ENCODE measurements at places on chromosomes 16 and 17.
A peak's percentile ranks its signal among the peaks of the same experiment; 100 is the strongest.

DNA sequence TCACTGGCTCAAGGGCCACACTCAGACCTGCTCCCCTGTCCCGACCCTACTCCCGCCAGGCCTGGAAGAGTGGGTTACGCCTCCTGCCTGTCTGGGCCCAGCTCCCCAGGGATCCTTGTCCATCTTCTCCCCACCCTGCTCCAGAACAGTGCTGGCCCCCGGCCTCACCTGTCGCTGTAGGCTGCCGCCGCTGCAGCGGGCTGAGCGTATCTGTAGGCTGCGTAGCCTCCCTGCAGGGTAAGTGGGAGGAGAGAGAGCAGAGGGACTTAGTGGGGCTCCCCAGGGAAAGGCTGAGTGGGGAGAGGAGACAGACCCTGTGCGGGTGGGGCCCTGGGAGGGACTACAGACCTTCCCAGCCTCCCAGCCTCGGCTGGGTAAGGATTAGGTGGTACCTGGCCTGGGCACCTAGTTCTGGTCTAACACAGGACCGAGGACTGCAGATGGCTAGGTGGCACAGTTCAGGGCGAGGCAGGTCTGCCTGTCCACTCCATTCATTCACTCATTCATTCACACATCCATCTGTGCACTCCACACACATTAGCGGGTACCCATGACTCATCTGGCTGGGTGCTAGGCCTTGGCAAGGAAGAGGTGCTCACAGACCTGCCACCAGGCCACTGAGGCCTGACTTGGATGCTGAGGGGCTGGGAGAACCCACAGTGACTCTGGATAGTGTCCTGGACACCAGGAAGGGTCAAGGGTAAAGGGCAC, 20.9 kb downstream of the ENGASE start:
- DNase-seq: no peak

- no peak for DNase-seq
These were observed 29.8 kb upstream of the HS3ST3A1 start for GRCh38 chr17:13631529-13631928.

GRCh38 chr16:51565184-51565583, 414.1 kb upstream of the SALL1 start:
- no peak for DNase-seq

DNA sequence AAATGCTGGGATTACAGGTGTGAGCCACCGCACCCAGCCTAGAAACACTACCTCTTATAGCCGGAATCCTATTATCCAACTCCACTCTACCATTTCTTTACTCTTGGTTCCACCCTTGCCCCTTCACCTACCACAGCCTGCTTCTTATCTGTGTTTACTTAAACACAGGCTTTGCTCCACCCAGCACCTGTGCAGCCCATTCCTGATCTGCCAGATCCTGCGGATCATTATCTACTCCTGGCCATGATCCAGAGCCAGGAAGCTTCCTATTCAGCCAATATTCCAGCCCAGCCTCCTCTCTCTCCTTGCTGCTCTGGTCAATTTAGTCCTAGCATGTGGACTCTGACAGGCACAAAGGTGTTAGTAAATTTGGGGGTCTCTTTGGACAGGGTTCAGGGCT, 98.8 kb upstream of the MED13 start:
- DNase-seq: no peak

DNA sequence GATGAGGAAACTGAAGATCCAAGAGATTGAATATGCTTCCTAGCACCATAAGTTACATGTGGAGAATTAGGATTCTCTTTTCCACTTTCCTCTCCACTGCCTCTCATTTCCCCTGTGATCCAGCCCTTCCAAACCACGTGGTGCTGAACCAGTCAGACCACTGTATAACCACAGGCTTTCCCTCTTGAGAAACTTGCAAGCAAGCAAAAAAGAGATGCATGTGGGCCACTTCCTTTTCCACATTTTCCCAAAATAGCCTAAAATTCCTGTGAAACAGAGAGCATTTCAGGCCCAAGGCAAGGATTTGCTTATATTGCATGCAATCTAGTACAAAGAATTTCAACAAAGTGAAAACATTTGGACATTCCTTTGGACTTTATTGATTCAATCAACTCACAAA, 59.3 kb upstream of the KSR1 start:
- DNase-seq: no peak

DNA sequence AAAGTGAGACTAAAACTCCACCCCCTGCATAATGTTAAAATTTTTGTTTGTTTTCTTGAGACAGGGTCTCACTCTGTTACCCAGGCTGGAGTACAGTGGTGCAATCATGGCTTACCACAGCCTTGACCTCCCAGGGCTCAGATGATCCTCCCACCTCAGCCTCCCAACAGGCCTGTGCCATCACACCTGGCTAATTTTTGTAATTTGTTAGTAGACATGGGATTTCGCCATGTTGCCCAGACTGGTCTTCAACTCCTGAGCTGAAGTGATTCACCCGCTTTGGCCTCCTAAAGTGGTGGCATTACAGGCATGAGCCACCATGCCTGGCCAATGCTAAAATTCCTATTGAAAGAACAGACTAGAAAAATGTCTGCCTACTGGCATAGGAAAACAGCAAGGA, 103.8 kb downstream of the TRIM37 start:
- no peak for DNase-seq

GRCh38 chr17:32894245-32894644, 17.3 kb upstream of the MYO1D start:
- DNase-seq: no peak

GRCh38 chr17:67130768-67131167, 86.4 kb downstream of the CACNG1 start:
- DNase-seq: no peak

DNA sequence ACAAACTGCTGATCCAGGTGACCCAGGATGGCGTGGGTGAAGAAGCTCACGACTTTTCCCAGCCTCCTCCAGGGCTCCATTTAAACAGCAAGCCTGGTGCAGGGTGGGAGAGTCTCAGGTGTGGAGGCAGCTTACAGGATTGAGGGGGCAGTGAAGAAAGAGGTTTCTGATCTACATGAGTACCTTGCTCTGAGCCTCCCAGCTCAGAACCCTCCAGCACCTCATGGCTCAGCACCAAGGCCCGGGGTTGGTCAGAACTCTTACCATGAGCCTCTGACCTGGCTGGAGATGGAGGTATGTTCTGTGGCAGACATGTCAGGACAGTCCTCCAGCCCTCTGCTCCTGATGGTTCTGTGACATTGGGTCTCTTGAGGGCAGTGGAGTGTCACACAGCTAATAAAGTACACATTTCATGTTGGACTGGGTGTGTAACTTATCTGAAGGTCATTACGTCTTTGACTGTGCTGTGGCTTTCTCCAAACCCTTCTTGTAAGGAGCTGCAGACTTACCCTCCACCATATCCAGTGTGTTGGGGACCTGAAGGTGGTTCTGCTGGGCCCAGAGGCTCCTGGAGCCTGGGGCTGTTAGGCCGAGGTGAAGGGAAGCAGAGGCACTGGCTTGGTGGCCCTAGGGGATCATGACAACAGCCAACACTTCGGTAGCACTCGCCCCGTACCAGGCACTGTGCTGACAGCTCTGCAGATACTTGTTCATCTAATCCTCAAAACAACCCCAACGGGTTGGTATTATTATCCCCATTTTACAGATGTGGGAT, 3.8 kb upstream of the DCAF7 start:
- DNase-seq: no peak

DNA sequence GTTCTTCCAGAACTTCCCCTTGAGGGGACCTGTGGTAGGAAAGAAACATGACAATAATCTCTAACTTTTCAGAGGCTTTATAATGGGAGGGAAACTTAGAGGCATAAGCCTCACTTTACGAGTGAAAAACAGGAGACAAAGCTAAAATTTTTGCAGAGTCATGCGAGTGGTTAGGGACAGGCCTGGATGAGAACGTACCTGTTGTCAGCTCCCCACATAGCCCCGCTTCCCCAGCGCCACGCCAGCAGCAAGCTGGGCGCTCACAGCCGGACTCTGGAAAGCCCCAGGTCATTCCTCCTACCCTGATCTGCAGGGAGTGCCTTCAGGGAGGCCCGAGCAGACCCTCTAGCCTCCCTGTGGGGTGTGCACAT, 53.6 kb downstream of the LDHD start:
- DNase-seq: no peak

- peak; percentile 47 for DNase-seq
These were observed 27.7 kb upstream of the CORO6 start for GRCh38 chr17:29650396-29650795.

DNA sequence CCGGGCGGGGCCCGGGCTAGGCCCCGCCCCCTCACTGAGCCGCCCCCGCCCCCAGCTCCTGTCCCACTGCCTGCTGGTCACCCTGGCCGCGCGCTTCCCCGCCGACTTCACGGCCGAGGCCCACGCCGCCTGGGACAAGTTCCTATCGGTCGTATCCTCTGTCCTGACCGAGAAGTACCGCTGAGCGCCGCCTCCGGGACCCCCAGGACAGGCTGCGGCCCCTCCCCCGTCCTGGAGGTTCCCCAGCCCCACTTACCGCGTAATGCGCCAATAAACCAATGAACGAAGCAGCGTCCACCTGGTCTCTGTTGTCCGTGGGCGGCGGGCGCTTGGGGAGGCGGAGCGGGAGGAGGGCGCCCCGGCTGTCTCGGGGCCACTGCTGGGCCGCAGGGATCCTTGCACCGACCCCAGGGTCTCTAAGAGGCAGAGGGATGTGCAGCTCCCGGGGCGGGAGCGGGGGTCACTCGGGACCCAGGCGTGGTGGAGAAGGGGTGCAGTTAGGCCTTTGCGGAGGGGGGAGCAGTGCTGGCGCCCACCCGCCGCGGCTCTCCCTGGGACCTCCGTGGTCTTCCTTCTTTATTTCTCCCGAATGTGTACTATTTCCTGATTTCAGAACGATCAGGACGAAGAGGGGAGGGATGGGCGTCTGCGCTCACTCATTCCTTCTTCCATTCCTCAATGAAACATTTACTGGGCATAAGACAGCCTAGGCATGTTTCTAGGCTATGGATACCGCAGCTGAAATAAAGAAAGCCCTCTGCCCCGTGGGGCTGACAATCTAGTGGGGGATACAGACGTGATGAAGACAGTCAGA, 2.0 kb downstream of the HBZ start:
- DNase-seq: peak; percentile 8

DNA sequence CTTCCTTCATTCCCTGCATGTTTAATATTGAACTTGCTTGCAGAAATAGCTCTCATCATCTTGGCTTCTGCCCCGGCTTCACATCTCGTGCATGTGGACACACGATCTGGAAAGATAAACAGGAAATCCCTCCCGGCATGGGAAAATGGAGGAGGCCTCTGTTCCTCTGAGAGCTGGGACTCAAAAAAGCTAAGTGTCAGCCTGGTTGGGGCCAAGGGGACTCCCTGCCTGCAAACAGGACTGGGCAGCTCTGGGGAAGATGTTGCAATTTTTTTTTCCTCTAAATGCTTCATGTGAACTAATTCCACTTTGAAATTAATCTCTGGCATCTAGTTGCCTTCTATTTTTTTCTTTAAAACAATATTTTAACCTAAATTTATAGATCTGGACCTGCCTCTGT, 24.8 kb downstream of the ITPRIPL2 start:
- peak; percentile 80 for DNase-seq

DNA sequence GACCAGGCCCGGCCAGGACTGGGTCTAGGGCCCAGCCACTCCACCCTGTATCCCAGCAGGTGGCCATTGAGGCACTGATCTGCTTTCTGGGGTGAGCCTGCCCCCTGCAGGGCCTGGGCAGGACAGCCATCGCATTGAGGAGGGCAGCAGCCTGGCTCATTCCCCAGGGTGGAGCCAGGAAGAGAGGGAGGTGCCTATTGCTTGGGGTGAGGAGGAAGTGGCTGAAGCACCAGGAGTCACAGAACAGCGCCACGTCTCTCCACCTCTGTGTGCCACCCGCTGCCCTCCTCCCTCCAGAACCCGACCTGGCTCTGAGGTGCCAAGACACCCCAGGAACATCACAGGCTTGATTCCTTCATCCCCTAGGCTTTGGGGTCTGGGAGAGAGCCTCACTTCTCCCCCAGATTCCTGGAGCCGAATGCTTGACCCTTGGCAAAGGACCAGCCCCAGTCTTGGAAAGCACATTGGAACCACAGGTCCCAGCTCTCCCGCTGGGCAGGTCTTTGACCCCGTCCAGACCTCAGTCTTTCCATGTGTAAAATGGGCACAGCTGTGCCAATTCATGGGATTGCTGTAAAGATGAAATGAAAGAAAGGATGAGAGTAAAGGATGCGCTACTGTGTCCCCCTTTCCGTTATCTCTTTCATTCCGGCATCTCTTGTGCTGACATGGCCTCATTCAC, 7.2 kb upstream of the KRT36 start:
- peak; percentile 86 for DNase-seq

- DNase-seq: peak; percentile 88
These were observed 8.4 kb upstream of the SPATA2L start for GRCh38 chr16:89709716-89710432.

DNA sequence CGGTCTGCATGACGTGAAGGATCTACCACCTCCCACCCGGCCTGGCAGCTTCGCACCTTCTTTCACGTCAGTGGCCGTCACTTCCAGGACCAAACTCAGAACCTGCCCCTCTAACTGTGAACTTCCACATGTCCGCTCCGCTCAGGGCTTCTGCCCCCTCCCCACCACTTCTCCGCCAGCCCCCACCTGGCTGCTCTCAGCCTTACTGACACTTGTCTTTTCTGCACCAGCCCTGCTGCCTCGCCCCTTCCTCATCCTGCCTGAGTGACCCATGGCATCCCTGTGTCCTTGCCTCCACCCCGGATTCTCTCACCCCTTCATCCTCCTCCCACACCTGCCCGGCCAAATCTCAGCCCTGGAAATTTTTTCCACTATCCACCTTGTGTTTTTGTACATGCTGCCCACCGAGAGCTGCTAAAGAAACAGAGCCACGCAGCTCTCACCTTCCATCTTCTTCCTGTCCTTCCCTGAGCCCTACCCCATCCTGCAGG, 14.2 kb downstream of the PIMREG start:
- no peak for DNase-seq

DNA sequence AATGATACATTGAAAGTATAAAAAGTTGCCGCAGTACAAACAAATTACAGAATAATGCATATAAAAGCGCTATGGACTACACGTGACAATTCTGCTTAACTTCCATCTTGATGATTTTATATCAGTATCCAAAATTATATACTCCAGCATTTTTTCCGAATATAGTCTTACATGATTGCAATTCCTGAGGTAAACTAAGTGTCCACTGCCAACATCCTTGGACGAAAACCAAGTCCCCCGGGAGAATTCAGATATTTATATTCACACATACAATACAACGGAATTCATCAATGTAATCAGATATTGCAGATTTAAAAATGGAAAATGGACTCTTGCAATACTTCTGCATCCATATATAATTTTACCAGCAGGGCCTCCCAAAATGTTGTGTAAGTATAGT, 8.9 kb upstream of the MYH11 start:
- no peak for DNase-seq
